ENCODE measurements at places on chromosomes 5 and 9.

GRCh38 chr9:26656003-26656870 lies 236.4 kb downstream of the CAAP1 start:
- no peak for DNase-seq

- DNase-seq = no peak
Observed at GRCh38 chr9:100671898-100672297, 94.0 kb downstream of the CAVIN4 start.

DNA sequence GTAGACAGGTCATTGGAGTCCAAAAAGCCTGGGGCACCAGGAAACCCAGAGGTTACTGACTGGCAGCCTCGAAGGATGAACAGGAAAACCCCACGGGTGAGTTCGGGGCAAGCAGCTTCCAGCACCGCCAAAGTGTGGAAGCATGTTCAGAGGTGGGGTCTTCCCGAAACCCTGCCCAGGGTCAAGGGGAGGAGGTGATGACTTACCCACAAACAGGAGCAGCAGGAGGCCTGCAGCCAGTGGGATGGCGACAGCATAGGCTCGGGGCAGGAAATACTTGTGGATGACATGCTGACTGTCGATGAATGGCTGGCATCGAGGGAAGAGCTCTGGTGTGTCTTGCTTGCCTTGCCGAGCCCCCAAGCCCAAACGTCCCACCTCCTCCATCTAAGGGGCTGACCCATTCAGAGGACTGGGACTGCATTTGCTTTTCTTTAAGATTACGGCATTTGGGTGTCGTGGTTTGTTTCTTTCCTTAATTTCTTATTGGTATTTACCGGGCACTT lies 1.3 kb downstream of the DPM2 start:
- no peak for DNase-seq

GRCh38 chr9:135998410-135999071 lies 37.4 kb upstream of the UBAC1 start:
- no peak for DNase-seq

GRCh38 chr5:78841767-78842166 lies 143.3 kb downstream of the ARSB start:
- DNase-seq = no peak

GRCh38 chr5:59768152-59769040 lies 125.1 kb downstream of the PDE4D start:
- DNase-seq = peak; percentile 74

- peak; percentile 17 for DNase-seq
Observed at GRCh38 chr9:80013891-80014290, 442.1 kb downstream of the TLE4 start.

DNA sequence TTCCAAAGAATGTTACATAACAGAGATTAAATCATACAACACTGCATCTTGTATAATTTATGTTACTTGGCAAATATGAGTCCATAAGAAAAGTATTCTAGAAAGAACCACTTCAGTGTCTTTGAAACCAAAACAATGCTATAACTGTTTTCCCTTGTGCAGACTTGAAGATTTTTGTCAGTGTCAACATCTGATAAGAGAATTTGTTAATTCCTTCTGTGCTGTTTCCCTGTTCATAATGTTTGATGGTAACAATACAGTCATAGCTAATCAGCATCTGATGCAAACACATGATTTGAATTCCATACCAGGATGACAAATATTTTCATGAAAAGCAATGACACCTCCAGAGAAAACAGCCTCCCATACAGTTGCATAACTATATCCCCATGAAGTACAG lies 306.8 kb downstream of the SEMA5A start:
- DNase-seq = no peak

DNA sequence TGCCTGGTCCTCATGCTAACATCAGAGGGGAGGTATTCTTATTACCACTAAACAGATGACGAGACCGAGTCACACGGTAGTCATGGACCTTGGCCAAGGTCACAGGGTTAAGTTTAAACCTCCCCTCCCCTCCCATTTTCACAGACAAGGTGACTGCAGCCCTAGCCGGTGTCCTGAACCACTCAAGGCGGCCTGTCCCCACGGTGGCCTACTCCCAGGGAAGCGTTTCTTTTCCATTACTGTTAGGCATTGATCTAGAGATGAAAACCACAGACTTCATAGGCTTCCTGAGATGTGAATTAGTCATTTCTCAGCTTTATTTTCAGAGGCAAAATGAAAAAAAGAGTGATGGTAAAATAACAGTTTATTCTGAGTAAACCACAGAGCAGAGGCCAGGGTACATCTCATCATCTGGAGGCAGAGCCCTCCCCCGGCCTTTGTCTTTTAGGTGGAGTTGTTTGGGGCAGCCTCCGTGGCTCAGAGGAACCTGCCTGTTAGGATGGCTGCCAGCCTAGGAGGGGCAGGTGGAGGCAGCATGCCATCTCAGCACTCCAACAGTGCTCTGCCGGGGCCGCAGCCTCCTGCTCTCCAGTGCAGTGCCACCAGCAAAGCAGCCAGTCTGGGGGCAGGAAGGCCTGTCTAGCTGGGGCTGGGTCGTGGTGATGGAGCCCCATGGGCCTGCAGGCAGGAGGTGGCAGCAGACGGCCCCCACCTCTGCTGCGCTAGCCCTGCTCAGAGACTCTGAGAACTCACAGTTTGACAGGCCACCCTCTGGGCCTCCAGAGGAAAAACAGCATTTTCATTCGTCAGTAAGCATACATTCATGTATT lies 71.2 kb downstream of the RAPGEF1 start:
- peak; percentile 50 for DNase-seq

All from smooth muscle cell of the brain vasculature (primary cell).